Left kidney (tissue), 8 donors: ENCODE measurements at places on chromosomes 4 and X.

DNA sequence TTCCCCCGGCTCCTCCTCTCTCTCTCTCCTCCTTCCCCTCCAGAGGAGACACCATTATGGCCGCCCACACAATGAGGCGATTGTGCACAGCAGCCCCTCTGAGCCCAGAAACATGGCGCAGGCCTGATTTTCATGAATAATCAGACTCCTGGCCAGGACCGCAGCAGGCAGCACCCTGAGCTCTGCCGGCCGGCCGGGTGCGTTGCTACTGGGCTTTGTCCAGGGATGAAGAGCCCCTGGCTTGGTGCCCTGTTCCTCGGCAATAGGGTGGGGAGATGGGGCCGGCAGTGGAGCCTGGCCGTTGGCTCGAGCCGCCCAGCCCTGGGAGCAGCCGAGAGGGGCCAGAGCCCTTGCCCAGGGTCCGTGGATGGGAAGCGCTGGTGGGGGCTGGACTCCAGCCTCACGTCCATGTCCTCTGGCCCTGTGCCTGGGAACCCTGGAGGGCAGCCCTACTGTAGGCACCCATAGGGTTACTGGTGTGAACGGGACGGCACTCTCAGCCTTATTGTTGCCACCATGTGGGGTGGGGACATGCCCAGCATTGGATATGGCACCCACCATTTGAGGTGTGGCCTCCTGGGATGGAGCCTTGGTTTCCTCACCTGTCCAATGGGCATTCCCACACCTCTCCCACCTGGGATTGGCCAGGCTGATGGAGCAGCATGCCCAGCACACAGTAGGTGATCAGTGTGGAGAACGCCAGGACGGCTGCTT, 103.0 kb downstream of the SORCS2 start:
- no peak for DNase-seq

DNA sequence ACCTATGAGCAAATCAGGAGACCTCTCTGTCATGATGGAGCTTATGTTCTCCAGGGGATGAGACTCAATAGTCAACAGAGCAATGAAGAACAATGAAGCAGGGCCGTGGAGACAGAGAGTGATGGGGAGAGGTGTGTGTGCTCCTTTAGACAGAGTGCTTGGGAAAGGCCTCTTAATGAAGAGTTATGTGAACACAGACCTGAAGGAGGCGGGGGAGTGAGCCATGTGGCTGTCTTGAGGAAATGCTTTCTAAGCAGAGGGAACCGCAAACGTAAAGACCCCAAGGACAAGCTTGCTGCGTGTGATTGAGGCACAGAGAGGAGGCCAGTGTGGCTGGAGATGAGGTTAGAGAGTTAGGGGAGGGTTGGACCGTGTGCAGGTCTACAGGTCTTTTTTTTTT, 53.1 kb downstream of the CHRNA9 start:
- DNase-seq = no peak

DNA sequence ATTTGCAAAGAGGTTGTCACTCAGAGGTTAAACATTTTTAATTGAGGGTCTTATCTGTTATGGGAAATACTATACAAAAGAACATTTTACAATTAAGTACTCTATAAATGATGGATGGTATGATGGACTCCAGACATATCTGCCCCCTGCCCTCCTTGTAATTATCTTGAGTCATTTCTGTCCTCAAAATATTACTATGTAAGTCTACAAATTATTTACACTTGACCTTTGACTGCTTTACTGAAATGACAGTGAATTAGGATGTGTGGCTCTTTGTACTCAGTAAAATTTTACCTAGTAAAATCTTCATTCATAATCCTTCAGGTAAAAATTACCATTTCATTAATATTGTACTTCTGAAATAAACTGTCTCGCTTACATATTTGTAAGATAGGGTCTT, 46.5 kb downstream of the USP9X start:
- DNase-seq = no peak

- no peak for DNase-seq
These were observed 139.2 kb downstream of the LINC00632 start for GRCh38 chrX:140848800-140849199.

DNA sequence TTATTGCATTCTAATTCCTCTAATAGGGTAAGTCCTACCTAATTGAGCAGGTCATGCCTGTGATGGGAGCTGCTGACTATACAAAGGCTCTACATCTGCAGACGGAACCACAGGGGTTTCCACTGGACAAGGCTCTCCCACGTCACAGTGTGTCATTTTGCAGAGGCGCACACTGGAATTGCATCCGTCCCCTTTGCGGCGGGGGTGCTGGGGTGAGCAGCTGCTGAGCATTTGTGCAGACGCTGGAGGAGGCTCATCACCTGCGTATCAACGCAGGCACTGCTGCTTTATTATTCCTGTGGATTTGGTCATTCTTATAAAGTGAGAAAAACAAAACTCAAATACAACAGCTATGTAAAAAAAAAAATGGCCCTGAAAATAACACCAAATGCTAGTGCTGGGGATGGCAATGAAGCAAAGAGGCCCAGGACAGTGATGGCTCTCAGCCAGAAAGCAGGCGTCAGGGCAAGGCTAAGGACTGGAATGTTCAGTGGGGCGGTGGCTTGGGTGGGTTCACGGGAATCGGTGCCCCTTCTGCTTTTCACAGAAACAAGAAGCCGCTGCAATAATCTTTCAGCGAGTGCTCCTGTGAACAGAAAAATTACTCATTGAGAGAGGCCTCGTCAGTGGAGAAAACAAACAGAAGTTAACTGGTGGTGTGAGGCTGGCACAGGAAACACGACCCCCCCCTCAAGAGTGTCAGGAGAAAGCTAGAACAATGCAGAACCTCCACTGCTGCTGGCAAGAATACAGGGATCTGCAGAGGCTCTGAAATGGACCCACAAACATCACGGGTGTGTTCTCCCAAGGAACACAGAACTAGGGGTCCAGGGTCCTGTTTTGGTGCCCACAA, 67.8 kb downstream of the GATB start:
- no peak for DNase-seq

GRCh38 chr4:87697272-87697671, 47.2 kb downstream of the DMP1 start:
- DNase-seq = no peak

GRCh38 chr4:15884666-15885065, 53.9 kb downstream of the FGFBP1 start:
- no peak for DNase-seq

GRCh38 chr4:62131049-62131448, 930.9 kb downstream of the ADGRL3 start:
- no peak for DNase-seq

GRCh38 chrX:47596256-47596655, 14.0 kb downstream of the TIMP1 start:
- DNase-seq = no peak

- DNase-seq = no peak
These were observed 36.8 kb downstream of the LRP2BP start for GRCh38 chr4:185358959-185359358.

- no peak for DNase-seq
These were observed 270.9 kb downstream of the SPRY1 start for GRCh38 chr4:123667496-123667895.

DNA sequence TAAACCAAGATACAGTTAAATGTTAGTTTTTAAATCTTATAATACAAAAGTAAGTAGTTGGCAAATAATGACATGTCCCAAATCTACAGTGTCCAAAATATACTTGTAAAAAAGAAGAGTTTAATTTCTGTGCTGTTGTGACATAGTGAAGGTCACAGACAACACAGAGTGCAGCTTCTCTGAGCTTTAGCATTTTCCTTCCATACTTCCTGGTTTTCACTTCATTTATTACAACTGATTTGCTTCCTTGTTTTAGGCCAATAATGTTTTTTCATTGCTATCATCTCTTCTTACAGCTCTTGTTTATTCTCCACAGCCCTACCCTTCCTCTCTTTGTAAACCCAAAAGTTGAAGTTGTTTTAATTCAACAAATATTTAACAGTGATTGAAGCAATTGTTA, 132.4 kb upstream of the TET2 start:
- no peak for DNase-seq

- no peak for DNase-seq
These were observed 91.8 kb downstream of the SHISA3 start for GRCh38 chr4:42489095-42489494.

DNA sequence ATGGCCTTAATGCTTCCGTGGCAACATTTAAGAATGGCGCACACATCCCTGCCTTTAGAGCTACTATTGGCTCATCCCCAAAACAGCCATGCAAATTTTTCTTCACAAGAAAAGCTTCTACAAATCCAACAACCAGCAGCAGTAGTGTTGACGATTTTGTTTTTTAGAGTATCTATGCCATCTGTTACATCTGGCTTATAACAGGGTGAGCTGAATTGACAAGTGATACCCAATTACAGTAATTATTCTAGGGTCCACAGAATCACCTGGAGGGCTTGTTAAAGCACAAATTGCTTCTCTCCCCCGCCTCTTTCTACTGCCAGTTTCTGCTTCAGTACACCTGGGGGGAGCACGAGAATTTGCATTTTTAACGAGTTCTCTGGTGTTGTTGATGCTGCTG, 34.1 kb downstream of the DCHS2 start:
- DNase-seq = no peak

- no peak for DNase-seq
These were observed 575 bp downstream of the SLC25A6 start for GRCh38 chrX:1391370-1391706.

- no peak for DNase-seq
These were observed 103.9 kb downstream of the PDS5A start for GRCh38 chr4:39873823-39874222.

DNA sequence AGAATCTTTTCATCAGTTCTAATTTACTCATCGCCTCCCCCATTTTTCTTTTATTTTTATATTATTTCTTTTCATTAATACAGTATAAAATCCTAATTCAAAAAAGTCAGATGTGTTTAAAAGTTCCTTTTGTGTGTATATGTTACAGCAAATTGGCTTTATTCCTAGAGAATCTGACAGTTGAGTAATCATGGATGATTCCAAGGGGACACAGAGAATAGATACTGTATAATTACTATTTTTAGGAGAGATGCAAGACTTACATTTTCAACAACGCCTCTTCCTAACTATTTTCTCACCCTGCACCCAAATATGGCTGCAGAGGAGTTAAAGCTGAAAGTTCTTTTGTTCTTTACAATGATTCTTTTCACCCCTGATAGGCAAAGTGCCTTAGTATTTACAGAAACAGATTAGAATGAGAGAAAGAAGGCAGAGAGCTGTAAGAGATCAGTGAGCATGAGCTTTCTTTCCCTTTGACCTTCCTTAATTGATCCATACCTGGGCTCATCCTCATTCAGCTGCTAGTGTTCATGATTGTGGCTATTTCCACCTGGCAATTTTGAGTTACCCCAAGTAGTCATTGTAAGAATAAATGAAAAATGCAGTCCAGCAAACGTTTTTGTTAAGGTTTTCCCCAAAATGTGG, 210.8 kb downstream of the SLC4A4 start:
- no peak for DNase-seq

DNA sequence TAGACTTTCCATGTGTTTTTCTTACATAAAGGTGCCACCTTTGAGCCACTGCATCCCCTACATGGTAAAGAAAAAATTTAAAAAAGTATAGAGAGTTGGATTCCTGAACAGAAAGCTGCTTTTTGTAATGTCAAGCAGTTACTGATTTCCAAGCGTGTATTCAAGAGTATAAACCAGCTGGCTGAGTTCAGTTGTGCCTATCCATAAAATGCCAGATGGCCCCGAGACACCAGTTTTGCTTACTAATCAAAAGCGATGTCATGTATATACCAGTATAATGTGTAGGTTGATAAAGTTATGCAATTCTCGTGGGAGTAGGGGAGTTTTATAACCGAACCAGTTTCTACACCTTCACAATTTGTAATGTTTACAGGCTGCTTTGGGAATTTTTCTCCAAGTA, 26.2 kb upstream of the PNPLA4 start:
- no peak for DNase-seq
